ENCODE measurements at places on chromosomes 4 and X. TPM values are rescaled to one million over a fixed set of nuclear protein-coding genes. Genes with fewer than 3 reads are reported as not detected.

Gene TMPRSS11F
- total RNA-seq: not detected

Gene PRRG3
- not detected for total RNA-seq

Gene BBS12
- 1.6 TPM for total RNA-seq

Gene DCHS2
- total RNA-seq: not detected

Gene MGAT4D
- total RNA-seq: not detected

Gene TMSB15C
- total RNA-seq: 5.1 TPM

Gene CT83
- not detected for total RNA-seq

Gene CACNA1F
- 0.82 TPM for total RNA-seq

Gene FAM13A
- 91.4 TPM for total RNA-seq

Gene ARHGEF9
- total RNA-seq: 17.9 TPM

Gene SLIT2
- not detected for total RNA-seq

Gene DCK
- 31.4 TPM for total RNA-seq

Gene ZFP42
- not detected for total RNA-seq
